ENCODE measurements at places on chromosomes 5 and 9. TPM values are rescaled to one million over a fixed set of nuclear protein-coding genes. Genes with fewer than 3 reads are reported as not detected.

The PDGFRB gene
- total RNA-seq, result 0.52 TPM

The F12 gene
- 3.1 TPM for total RNA-seq

DNA sequence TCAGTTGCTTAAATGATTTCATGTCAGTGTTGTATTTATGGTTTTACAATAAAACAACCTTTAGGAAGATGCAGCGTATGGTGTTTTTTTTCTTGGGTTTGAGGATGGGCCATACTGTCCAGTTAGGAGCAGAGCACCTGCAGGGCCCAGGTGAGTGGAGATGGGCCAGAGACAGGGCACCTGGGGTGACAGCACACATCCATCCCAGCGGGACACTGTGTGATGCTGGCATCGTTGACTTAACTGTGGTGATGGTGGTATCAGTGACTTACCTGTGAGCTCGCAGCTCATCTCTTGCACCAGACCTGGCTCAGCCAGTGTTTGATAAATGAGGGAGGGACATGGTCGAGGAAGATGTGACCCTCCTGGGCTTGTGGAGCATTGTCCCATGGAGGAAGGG, 21.6 kb downstream of the AMBP start:
- DNase-seq, result no peak

- no peak for DNase-seq
These were observed 997.7 kb downstream of the PTPRD start for GRCh38 chr9:9615086-9615485.

The SLC25A25 gene
- 12.3 TPM for total RNA-seq

The FYB1 gene
- 0.25 TPM for total RNA-seq

Measured in renal cortical epithelial cell (primary cell).